ENCODE measurements at places on chromosomes 5 and 9. TPM values are rescaled to one million over a fixed set of nuclear protein-coding genes. Genes with fewer than 3 reads are reported as not detected.

PHF24 gene
- 0.22 TPM for total RNA-seq

SPAG8 gene
- 2.1 TPM for total RNA-seq

IRX2 gene
- 7.3 TPM for total RNA-seq

PCDHA1 gene
- total RNA-seq = not detected

C9 gene
- not detected for total RNA-seq

- peak; percentile 25 for DNase-seq
These were observed 52.5 kb upstream of the GGTA1 start for GRCh38 chr9:121551985-121552753.

DNA sequence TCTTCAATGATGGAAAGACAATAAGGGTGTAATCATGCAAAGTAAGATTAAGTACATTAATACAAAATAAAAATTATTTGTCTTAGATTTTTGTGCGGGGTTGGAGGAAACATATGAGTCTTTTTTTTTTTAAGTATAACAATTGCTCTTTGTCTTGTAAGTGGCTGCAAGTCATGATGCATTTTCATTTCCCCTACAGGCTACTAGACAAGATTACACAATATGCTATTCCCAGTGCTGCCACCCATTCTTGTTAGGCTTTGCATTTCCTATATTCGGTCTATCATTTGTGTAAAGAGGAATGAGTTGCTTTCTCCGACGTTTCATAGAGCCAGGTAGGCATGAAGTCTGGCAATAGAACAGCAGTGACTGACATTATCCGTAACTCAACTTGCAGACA, 294.2 kb upstream of the CYLC2 start:
- no peak for DNase-seq

SPATA31E1 gene
- total RNA-seq = not detected

SCGB3A2 gene
- total RNA-seq = not detected

DNA sequence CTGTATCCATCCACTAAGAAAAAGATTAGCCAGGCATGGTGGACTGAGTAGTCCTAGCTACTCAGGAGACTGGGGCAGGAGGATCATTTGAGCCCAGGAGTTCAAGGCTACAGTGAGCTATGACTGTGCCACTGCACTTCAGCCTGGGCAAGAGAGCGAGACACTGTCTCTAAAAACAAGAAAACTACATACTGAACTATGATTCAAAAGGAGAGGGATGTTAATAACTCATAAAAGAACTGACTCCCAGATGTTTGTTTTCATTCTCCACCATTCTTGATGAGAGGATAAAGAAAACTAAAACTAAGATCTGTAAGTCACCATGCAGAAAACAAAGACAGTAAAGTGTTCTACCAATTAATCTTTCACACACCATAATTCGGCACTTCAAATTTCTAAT, 53.5 kb downstream of the AUH start:
- DNase-seq = no peak

SIL1 gene
- 46.2 TPM for total RNA-seq

Measured in Right ventricle myocardium inferior (tissue), 1 donor.